GM23338 (cell line): ENCODE measurements at places on chromosomes 7 and 10. TPM values are rescaled to one million over a fixed set of nuclear protein-coding genes. Genes with fewer than 3 reads are reported as not detected.

Gene NCAPG2
- 76.5 and 91.2 TPM in 2 replicates for total RNA-seq

GRCh38 chr7:117281562-117281961 is 41.3 kb downstream of the WNT2 start:
- DNase-seq: no peak

DNA sequence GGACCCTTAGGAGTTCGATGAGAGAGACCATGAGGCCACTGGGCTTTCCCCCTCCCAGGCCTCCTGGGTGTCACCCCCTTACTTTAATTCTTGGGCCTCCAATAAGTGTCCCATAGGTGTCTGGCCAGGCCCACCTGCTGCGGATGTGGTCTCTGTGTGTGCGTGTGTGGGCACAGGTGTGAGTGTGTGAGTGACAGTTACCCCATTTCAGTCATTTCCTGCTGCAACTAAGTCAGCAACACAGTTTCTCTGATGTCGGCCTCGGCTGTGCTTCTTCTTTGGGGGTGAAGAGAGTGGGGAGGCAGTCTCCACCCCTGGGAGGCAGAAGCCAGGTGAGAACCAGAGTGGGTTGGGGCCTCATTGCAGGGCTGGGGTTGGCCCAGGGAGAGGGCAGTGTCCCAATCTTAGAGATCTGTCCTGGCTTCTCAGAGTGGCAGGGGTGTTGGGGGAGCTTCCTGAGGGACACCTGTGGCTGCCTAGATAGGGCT is 1.5 kb downstream of the PVRIG start:
- no peak for DNase-seq

GRCh38 chr7:28483112-28483511 is 70.8 kb downstream of the CREB5 start:
- DNase-seq: peak; percentile 41

Gene SLC26A3
- not detected in 2 replicates for total RNA-seq

GRCh38 chr7:44974549-44974948 is 4.3 kb downstream of the MYO1G start:
- no peak for DNase-seq

DNA sequence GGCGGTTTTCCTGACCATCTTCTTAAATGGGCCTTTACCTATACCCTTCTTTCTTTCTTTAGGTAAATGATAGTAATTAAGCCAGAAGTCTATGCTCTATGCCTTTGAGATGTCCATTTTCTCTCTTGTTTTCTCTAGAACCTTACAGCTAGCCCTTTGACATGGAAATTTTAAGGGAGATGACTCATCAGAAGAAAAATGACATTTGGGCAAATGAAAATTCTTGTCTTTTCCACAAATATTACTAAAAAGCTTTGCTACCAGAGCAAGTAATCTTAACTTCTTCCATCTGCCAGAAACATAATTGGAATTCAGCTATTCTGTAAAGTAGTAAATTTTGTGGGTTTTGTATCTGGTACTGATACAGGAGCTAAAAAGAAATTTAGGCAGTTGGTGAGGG is 59.5 kb downstream of the CCDC3 start:
- no peak for DNase-seq

Gene PDE1C
- total RNA-seq: 0.28 and 0.74 TPM in 2 replicates

GRCh38 chr7:11570922-11571550 is 261.0 kb downstream of the THSD7A start:
- no peak for DNase-seq

Gene DRGX
- total RNA-seq: not detected in 2 replicates

Gene MYO1G
- 0.08 and 0.10 TPM in 2 replicates for total RNA-seq

Gene CNNM1
- total RNA-seq: 0.74 and 0.90 TPM in 2 replicates

DNA sequence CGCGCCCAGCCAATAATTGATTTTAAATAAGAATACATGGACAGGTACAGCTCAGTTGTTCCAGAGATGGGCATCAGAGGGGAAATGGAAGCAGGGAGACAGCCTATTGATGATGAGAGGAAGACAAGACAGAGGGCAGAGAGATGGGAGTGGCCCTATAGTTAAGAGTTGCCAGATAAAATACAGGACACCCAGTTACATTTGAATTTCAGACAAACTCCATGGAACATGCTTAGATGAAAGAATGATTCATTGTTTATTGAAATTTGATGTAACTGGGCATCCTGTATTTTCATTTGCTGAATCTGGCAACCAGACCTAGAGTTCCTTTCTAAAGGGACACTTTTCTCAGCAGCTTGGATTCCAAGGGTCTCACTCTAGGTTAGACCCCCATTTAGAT is 341.1 kb downstream of the FRMD4A start:
- no peak for DNase-seq

DNA sequence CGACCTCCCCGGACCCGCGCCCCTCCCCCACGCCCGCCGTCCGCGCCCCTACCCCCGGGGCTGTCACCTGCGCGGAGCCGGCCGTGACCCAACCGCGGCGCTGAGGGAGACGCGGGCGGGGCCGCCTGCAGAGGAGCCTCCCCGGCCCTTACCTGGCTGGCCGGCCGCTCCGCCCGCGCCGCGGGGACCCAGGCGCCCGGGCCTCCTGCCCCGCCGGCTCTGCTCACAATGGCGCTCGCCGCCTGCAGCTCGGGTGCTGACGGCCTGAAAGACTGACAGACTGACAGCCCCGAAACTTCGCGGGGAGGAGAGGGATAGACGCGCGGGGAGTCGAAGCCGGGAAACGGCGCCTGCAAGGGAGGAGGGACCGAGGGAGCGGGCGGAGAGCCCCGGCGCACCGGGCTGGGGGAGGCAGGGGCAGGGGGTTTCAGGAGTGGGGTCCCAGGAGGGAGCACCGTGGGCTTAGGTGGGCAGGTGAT is 393 bp downstream of the ZNF467 start:
- DNase-seq: peak; percentile 48

GRCh38 chr7:2040893-2041270 is 191.9 kb downstream of the MAD1L1 start:
- DNase-seq: no peak

- no peak for DNase-seq
Observed at GRCh38 chr10:70782086-70782745, 3.0 kb downstream of the TBATA start.

DNA sequence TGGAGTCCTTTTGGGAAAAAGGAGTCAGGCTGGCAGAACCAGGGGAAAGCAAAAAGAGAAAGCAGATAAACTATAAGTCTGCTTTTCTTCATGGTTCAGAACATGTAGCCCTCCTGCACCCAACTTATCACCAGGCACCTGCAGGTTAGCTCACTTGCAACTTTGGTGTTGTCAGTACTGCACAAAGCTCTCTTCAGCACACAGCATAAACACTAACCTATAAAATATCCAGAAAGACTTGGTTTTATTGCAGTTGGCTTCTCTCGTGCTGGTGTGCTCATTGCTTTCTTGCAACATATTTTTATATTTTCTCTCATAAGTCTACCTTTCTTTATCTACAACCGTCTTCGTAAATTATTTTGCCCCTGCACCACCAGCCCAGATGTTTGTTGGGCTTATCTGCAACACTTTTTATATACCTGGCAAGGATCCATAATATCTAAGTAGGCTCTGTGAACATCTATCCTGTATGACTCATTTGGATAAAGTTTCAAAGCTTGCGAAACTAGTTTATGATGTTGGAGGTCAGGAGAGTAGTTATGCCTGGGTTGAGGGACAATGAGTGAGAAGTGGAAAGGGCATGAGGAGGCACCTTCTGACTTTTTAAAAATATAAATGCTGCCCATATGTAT is 164.6 kb downstream of the ANKRD30A start:
- DNase-seq: no peak

DNA sequence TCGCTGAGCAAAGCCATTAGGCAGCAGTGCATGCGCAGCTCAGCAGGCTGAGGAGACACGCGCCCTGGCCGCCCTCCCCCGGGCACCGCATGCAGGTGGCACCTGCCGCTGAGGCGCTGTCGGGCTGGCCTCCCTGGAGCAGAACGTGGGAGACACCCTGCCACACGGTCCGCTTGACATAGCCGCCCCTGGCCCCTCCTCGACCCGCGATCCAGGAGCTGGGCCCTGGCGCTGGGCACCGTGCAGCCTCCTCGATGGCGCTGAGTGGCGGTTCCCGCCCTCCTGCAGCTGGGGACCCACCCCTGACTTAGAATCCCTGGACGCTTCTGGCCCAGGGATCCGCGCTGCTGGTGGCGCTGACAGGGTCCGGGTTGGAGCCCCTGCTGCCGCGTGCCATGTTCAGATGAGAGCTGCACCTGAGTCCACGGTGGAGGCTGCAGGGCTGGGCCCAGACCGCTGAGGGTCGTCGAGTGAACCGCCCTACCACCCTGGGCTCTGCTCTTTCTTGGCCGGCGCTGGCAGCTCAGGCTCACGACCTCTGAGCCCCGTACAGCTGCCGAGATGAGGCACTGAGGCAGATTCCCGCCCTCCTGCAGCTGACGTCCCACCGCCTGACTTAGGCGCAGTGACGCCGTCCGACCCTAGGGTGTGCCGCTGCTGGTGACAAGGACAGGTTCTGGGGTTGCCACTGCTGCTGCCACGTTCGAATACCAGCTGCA is 116.8 kb downstream of the OR13A1 start:
- DNase-seq: peak; percentile 10

DNA sequence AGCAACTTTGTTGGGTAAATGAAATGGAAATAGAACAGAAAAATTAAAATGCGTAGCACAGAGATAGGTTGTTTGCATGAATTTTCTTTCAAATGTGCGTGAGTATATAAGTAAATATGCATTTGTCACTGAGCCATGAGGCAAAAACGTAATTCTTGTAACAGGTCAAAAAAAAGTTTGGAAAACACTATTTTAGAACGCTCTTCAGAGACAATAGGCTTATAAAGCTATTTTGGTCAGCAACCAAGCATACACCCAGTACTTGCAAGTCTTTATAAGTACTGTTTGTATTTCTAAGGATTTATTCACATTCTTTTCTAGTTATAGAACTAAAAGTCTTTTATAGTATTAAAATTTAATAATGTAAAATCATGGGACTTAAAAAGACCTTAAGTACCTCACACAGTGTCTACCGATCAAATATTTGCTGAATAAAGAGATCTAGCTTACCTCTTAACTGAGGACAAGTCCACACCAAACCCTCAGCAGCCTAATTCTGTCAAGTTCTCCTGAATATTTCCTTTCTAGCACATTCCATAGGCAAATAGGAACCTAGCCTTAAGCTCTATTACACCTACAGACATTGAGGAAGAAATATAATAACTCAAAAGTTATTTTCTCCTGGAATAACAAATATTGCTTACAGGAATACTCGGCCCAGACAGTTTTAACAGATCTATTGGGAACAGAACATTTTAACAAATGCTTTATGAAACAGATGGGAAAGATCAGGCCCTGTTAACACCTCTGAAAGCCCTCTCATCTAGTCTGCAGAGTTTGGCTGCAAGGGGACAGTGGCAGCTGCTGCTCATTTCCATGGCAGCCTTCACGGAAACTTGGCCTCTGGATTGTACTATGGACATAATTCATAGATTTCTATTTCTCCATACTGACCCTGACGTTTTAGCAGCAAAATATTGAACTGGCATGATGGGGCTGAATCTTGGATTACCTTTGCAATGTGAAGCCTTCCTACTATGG is 8.8 kb downstream of the CRPPA start:
- no peak for DNase-seq

DNA sequence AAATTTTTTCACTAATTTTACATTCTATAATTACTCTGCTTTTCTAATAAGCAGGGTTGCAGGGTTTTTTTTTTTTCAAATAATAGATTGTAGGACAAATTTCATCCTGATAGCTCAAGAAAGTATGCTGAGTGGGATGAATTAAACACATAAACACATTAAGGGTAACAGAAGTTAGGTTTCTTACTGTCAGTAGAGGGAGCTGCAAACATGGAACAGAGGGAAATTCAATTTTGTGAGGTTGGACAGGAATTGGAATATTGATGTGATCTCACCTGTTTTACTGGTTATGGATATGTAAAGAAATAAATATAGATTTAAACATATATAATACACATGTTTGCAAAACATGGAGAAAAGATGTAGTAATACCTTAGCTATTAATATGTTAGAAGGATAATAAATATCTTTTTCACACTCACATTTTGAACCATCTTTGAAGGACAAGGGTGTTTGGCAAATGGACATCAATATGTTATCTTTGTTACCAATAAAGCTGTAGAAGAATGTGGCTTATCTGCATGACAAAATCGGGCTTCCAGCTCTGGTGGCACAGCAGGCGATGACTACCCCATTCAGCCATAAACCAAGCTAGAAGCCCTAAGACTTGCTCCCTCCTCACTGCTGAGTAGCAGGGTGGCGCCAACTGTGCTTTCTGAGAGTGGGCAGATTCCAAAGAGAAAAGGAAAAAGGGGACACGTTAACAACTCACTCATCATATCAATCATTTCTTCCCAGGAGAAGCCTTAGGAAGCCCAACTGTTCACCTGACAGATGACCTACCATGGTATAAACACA is 1257.4 kb downstream of the GATA3 start:
- peak; percentile 17 for DNase-seq

Gene WDFY4
- total RNA-seq: 0.14 TPM in 1 of 2 replicates, not detected in the other

Gene GFRA1
- total RNA-seq: 2.5 and 2.8 TPM in 2 replicates

Gene ST8SIA6
- 2.3 TPM in 2 replicates for total RNA-seq

DNA sequence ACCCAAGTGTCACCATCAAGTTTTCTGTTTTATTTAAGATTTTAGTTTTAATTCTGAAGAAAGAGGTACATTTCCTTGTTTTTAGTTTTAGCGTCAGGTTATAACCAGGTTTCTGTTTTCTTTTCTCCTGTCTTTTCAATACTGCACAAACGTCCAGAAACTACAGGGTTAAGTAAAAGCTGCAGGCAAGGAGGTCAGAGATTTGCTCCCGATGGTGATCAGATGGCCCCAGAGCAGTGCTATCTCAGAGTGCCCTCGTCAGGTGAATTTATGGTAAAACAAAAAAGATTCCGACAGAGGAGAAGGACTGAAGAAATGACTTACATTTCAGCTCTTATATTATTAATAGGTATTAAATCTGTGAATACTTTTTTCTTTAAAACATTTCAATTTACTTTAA is 128.2 kb downstream of the STRA8 start:
- DNase-seq: peak; percentile 53

DNA sequence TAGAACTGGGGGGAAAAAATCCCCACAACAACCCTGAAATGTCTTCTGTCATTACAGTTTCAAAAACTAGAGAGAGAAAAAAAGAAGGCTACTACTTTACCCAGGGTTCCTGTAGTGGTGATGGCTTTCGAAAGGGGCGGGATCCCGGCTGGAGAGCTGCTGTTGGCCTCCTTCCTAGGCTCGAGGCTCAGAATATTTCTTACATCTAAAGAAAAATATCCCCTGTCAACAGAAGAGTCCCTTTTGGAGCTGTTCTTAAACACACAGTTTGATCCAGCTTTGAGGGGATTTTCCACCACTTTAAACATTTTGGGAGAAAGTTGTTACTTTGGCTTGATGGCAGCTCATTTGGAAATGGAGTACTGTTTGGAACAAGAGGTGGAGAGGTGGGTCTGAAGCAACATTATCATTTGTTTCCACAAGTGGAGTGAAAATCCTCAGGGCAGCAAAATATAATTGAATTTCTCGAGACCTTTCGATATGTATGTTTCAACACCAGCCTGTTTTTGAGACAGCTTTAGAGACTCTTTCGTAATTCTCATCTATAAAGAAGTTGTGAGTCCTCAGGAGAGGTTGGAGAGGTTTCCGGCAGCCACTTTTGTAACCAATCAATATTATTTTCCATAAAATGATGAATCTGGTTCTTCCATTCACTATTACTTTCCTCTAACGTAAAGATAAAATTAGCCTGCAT is 5.1 kb downstream of the HOXA13 start:
- no peak for DNase-seq
